ENCODE measurements at places on chromosomes 5 and 9.

DNA sequence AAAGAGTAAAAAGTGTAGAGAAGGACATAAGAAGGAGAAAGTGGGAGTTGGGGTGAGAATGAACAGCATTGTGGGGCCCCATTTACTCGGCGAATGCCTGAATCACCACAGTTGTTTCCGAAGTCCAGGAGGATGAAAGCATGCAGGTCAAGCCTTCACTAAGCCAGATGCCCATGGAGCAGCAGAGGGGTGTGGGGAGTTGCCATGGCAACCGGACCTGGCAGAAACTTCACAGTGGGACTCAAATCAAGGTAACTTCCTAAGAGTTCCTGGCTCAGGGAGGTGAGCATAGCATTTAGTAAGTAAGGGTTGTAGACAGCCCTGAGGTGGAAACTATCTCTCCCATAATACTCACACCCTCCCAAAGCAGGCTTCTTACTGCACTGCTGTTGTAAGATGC, 357.1 kb downstream of the TRIM32 start:
- no peak for DNase-seq

GRCh38 chr9:129934041-129934591, 98.9 kb downstream of the USP20 start:
- DNase-seq, result no peak

DNA sequence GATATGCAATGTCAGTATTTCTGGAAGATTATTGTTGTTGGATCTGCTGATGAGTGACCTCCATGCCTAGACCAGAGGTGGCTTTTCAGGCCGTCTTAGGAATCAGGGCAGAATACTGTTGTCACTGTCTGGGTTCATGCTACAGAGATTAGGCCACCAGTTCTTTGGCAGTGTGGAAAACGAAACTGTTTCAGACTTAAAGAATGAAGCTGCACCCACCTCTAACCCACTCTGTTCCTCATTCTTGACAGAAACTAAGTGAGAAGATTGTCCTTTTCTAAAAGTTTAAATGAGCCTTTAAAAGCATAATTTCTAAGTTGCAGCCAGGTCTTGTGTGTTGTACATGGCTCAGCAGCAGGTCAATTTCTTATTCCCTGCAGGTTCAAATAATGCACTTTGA, 444.3 kb downstream of the ENC1 start:
- DNase-seq, result no peak

- DNase-seq, result no peak
Observed at GRCh38 chr5:173727839-173728778, 111.7 kb upstream of the BOD1 start.

GRCh38 chr9:134502809-134503211, 138.8 kb upstream of the COL5A1 start:
- DNase-seq, result no peak

GRCh38 chr9:133116346-133117231, 4.5 kb downstream of the RALGDS start:
- DNase-seq, result no peak

DNA sequence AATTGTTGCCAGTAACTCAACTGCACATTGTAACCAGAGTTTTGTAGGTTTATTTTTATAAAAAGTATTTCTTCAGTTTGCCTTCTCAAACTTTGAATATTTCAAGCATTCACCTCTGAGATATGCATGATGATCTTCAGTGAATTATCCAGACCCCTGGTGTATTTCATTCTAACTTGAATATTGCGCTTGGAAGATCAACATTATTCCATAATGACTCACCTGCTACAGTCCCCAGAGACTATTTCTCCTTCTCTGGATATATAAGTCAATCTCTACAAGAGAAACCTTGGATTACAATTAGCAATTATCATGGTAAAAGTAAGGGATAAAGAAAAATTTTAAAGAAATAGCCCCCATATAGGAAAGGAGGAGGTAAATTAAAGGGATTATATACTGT, 1041.0 kb downstream of the TLE1 start:
- DNase-seq, result no peak

- no peak for DNase-seq
Observed at GRCh38 chr5:140882591-140882899, 621 bp downstream of the PCDHA13 start.

GRCh38 chr9:104861397-104861796, 66.6 kb downstream of the ABCA1 start:
- DNase-seq, result no peak

DNA sequence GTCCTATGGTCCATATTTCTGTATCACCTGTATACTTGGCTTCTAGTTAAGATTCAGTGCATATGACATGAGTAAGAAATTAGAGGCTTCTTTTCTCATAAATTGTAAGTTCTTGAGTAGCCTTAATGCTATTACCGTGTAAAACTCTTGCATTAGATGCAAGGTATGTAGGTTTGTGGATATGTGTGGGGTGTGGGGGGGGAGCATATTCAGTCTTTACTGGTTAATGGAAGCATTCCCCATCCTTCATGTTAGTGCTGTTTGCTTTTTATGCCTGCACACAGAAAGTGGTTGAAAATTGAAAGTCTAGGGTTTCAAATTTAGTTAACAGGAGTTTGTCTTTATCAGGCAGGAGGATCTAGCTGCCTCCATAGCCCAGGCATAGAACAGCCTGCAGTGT, 16.1 kb downstream of the RAI14 start:
- no peak for DNase-seq

- no peak for DNase-seq
Observed at GRCh38 chr5:95449460-95449859, 58.3 kb downstream of the FAM81B start.

DNA sequence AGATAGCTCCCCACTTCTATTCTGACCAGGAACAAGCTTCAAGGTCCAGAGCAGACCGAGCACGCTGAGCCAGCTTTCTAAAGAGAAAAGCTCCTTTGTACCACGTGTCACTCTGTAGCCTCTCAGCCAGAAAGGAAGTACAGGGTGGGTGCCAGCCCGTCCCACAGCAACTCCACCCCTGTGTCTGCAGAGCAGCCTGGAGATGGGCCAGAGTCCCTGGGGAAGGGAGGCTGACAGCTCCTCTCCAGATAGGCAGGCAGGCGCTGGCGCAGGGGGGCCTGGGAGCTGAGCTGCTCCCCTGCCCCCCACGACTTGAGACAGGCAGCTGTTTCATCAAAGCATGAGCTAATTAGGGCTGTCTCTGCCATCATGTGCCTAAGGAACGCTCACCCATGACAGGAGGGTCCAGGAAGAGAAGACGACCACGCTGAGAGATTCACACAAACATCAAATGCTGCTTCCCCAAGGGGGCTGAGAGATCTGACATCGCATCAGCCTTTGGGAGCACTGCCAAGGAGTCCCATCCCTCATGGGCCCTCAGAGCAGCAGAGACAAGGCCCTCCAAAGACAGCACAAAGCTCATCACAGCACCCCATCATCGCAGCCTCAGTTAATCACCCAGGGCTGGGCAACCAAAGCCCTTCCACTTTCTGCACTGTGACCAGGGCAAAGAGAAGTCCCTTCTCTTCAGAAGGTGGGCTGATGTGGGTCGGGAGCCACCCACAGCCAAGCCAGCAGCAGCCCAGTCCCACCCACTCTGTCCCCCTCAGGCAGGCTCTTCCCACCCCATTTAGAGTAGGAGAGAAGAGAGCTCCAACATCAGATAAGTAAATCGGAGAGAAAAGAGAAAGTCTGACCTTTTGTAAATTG, 78.5 kb upstream of the LRRTM2 start:
- no peak for DNase-seq

- no peak for DNase-seq
Observed at GRCh38 chr9:5479994-5480694, 29.8 kb downstream of the CD274 start.

- peak; percentile 41 for DNase-seq
Observed at GRCh38 chr5:912280-913091, 19.8 kb downstream of the TRIP13 start.

- DNase-seq, result no peak
Observed at GRCh38 chr5:111404270-111404769, 108.0 kb downstream of the STARD4 start.

GRCh38 chr5:78245136-78245535, 49.4 kb downstream of the AP3B1 start:
- DNase-seq, result no peak

DNA sequence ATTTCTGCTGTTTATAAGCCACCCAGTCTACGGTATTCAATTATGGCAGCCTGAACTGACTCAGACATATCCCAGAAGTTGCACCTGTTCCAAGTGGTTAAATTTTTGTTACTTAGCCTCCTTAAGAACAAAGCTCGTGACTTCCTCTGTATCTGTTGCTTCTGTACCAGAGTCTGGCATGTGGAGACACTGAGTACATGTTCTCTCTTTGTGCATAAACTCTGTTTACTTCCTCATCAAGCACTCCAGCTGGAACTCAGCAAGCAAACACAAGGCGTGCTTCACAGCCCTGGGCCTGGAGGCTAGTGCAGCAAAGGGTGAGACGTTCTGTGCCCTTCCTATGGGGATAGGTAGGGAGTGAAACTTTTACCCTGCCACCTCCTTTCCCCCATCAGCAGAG, 19.0 kb downstream of the C9orf152 start:
- DNase-seq, result no peak

- DNase-seq, result peak; percentile 68
Observed at GRCh38 chr9:128902351-128903078, 18.3 kb upstream of the PHYHD1 start.

GRCh38 chr9:27618066-27618465, 44.8 kb upstream of the C9orf72 start:
- DNase-seq, result no peak

GRCh38 chr9:130470269-130470668, 25.5 kb downstream of the ASS1 start:
- no peak for DNase-seq

DNA sequence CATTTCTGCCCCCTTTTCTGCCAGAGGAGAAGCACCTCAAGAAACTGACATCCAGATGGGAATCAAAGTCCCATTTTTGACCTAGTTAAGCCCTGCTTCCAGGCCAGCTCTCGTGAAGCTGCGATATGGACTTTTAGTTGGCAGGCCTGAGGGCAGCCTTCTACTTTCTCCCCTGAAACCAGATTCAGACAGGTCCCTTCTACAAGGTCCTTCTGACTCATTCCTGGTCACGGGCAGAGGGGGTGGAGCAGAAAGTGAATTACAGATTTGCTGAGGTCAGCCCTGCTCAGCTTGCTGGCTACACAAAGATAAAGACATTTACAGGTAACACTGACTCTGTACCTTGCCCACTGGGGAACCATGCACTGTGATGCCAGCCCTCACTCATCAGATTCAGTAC, 52.8 kb upstream of the TUT7 start:
- DNase-seq, result no peak

DNA sequence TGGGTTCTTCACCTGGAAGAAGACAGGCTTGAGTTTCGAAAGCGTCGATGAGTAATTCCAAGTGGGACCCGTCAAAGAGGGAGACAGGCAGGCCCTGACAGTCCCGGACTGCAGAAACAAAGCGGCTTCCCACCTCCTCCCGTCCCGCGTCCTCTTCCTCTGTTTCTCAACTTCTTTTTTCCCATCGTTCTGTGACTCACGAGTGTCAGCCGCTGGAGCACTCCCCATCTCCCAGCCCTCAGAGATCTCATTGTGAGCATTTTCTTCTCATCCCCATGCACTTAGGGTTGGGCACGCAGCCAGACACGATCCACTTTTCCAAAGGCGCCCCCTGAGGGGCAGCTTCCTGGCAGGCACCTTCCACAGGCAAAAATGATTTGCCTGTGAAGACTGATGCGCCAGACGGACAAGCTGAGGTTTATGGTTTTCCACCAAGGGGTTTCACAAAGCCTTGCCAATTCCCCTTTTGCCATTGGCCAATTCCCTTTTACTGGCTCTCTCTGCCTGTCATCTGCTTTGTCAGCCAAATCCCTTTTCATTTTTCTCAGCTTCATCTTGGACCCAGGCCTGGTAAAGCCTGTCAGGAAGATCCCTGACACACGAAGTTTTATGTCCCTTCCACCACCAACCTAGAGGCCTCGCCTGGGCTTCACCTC, 86.5 kb upstream of the ANKRD55 start:
- no peak for DNase-seq

DNA sequence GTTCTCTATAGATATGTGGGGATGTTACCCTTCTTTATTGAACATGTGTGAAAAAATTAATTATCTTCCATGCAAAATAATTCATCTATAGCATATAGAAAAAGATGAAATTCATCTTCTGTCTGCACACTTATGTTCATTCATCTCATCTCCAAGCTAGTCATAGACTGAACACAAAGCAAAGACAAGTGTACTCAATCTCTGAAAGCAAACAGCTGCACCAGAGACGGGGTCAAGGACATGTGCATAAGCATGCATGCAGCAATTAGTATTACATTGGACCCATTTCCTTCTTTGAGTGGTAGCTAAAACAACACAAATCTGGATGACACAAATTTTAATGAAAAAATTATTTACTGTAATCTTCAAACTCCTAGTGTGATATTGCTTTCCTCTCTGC, 547.0 kb upstream of the COX7C start:
- no peak for DNase-seq

DNA sequence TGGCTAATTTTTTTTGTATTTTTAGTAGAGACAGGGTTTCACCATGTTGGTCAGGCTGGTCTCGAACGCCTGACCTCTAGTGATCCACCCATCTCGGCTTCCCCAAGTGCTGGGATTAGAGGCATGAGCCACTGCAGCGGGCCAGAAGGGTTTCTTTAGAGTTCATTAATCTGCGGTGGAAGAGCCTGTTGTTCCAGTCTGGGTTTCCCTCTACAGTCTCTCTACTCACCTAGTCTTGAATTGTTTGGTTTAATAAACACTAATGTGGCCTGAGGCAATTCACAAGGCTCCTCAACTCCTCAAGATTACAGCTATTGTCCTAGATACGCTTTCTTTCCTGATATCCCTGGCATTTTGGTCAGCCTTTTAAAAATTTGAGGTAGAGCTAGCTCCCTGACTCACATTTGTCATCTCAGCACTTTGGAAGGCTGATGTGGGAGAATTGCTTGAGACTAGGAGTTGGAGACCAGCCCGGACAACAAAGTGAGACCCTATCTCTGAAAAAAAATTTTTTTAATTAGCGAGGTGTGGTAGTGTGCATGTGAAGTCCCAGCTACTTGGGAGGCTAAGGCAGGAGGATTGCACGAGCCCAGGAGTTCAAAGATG, 4.6 kb upstream of the SAR1B start:
- DNase-seq, result no peak

DNA sequence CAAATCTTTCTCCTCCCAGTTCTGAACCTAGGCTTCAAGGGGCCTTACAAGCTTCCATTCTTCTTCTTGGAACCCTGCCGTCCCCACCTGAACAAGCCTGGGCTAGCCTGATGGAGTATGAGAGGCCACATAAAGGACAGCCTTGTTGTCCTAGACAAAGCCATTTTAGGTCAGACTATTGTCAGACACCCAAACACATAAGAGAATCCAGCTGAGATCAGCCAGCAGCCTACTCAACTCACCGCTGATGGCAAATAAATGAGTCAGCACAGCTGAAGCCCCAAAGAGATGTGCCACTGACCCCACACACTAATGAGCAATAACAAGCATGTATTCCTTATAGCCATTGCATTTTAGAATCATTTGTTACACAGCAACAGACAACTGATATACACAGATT, 33.8 kb downstream of the SVEP1 start:
- DNase-seq, result no peak
